ENCODE measurements at places on chromosomes 2 and 18.

DNA sequence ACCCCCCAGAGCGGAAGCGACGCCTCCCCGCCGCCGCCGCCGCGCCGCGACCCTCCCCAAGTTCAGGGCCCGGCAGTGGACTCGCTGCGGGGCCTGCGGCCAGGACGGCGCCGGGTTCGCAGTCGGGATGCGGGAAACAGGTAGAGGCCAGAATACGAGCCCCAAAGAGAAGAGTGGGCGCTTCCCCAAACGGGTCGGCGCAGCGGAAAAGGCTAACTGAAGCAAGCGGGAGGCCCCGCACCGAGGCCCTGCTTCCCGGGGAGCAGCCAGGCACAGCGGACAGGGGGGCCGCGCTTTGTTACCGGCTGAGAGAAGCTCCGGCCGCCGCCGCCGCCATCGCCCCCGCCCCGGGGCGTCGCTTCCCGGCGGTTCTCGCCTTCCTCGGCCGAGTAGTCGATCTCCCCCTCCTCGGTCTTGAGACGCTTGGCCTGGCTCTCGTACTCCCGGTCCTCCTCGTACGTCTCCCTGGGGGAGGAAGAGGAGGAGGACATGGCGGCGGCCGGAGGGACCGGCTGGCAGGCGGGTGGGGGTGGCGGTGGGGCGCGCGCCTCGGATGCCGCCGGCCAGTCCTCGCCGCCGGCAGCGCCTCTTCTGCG lies 494 bp downstream of the HNRNPLL start:
- H3K36me3 ChIP-seq: no peaks in the 10 kb centered on the region
- peak overlapping the region; percentile 93 for H3K4me3 ChIP-seq
- peak; percentile 33 for DNase-seq

DNA sequence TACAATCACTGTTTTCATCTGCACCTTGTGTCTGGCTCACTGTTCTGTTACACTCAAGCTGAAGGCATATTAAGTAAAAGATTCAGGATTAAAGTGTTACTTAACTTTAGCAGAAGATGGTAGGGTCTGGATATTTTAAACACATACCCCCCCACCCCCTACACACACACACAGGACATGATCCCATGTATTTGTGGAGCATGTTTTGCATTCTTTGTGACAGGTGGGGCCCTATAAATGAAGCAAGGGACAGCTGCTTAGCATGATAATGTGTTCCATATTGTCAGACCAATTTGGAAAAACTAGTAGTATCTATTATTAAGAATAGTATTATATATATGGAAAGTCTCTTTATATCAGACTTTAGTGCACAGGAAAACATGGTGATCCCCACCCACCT lies 335.2 kb upstream of the TNP1 start:
- no peak for DNase-seq
- no peaks in the 10 kb centered on the region for H3K36me3 ChIP-seq
- no peak overlapping the region for H3K27ac ChIP-seq
- H3K27me3 ChIP-seq: no peaks in the 10 kb centered on the region
- H3K4me3 ChIP-seq: no peak overlapping the region

- no peak overlapping the region for H3K27ac ChIP-seq
- H3K4me3 ChIP-seq: no peak overlapping the region
- DNase-seq: no peak
- H3K4me1 ChIP-seq: peaks cover 12% of the 10 kb centered on the region
- H3K27me3 ChIP-seq: no peaks in the 10 kb centered on the region
Observed at GRCh38 chr18:70598406-70598805, 309.6 kb downstream of the SOCS6 start.

- H3K4me1 ChIP-seq: no peaks in the 10 kb centered on the region
- no peak overlapping the region for H3K4me3 ChIP-seq
- H3K27ac ChIP-seq: no peak overlapping the region
- H3K36me3 ChIP-seq: no peaks in the 10 kb centered on the region
- H3K27me3 ChIP-seq: peaks cover 4% of the 10 kb centered on the region
- no peak for DNase-seq
Observed at GRCh38 chr18:57210107-57210715, 63.3 kb downstream of the BOD1L2 start.

GRCh38 chr18:48724442-48724841 lies 185.6 kb downstream of the CTIF start:
- H3K27me3 ChIP-seq: no peaks in the 10 kb centered on the region
- no peak for DNase-seq
- H3K4me3 ChIP-seq: no peak overlapping the region
- H3K36me3 ChIP-seq: no peaks in the 10 kb centered on the region

- DNase-seq: no peak
- no peaks in the 10 kb centered on the region for H3K27me3 ChIP-seq
- no peak overlapping the region for H3K4me3 ChIP-seq
- no peak overlapping the region for H3K27ac ChIP-seq
- no peaks in the 10 kb centered on the region for H3K36me3 ChIP-seq
Observed at GRCh38 chr2:187453078-187453641, 5.1 kb upstream of the CALCRL start.

DNA sequence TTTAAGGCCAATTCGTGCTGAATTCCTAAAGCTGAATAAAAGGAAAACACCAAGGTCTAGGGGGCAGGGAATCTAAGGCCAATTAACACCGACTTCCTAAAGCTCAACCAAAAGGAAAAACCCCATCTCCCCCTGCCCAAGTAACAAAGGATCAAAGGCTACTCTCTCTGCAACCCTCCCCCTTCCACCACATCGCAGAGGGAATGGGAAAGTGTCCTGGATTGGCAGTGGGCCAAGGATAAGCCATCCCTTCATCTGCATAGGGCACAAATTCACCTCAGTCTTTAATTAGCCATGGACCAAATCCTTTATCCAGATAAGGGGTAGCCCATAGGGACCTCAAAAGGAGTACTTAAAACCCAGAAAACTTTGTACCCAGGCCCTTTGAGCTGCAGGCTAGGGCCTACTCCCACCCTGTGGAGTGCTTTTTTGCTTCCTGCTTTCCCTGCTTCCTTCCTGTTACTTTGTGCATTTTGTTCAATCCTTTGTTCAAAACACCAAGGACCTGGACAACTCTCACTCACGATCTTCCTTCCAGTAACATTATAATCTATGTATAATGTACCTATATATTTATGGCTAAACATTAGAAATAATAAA lies 2119.8 kb upstream of the CELF4 start:
- no peaks in the 10 kb centered on the region for H3K4me1 ChIP-seq
- H3K27me3 ChIP-seq: no peaks in the 10 kb centered on the region
- H3K36me3 ChIP-seq: no peaks in the 10 kb centered on the region
- DNase-seq: no peak
- H3K27ac ChIP-seq: no peak overlapping the region

DNA sequence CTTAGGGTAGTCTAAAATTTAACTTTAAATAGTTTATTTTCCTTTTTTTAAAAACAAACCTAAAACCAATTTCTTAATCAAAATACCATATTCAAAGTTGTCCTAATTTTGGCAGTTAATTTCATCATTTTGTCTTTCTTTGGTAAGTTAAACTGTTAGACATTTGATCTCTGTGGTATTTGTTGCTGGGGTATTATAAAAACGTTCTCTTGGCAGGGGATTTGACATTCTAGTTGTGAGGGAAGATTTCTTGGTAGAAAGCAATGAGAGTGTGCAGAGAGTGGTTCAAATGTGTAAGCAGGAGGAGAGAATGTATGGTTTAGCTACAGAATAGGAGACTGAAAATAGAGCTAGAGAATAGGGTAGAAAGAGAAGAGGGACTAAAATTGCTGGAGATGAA lies 14.6 kb downstream of the GULP1 start:
- no peaks in the 10 kb centered on the region for H3K4me1 ChIP-seq
- H3K27ac ChIP-seq: no peak overlapping the region
- no peak overlapping the region for H3K4me3 ChIP-seq

DNA sequence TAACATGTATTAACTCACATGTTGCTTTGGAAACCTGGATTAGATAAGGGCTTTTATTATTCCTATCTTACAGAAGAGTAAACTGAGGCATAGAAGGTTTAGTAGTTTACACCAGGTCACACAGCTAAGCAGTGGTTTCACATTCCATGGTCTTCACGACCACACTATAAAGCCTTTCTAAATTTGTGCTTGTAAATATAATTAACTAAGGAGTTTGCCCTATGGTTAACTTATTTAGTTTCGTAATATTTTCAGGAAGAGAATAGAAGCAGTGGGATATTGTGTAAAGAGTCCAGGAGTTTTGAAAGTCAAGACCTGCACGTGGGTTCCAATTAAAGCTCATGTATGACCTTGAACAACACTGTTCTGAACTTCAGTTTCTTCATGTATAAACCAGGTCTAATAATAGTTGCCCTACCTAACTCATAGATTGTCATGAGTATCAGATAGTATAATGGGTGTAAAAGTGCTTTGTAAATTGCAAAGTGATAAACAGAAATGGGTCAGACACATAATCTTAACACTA lies 19.5 kb upstream of the SOS1 start:
- no peak overlapping the region for H3K27ac ChIP-seq
- DNase-seq: no peak
- H3K27me3 ChIP-seq: no peaks in the 10 kb centered on the region
- H3K36me3 ChIP-seq: no peaks in the 10 kb centered on the region

GRCh38 chr18:76658627-76659026 lies 163.6 kb upstream of the ZNF516 start:
- H3K27ac ChIP-seq: no peak overlapping the region
- peaks cover 5% of the 10 kb centered on the region for H3K4me1 ChIP-seq
- H3K4me3 ChIP-seq: no peak overlapping the region
- peaks cover 6% of the 10 kb centered on the region for H3K27me3 ChIP-seq
- no peak for DNase-seq

DNA sequence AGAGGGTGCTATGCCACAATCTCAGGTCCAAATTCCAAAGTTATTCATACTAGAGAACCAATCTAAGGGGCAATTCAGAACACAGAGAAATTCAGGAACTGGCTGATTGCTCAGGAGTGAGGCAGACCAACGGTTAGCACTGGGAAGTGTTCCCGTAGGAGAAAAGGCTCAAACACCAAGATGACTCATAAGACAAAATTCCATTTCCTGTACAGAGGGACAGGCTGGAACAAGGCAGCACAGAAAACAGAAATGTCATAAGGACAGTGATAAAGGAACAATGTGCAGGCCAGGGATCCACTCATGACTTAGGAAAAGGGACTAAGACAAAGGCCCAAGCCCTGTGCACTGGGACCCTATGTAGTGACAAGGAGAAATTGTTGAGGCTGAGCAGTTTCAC lies 54.2 kb downstream of the PDE1A start:
- no peak for DNase-seq
- H3K27ac ChIP-seq: no peak overlapping the region
- no peaks in the 10 kb centered on the region for H3K36me3 ChIP-seq
- no peak overlapping the region for H3K4me3 ChIP-seq

Data from CD8-positive, alpha-beta memory T cell (primary cell).